Activated CD4-positive, alpha-beta T cell treated with anti-CD3 and anti-CD28 coated beads for 1 hour (primary cell): ENCODE measurements at places on chromosomes 2 and 18.

- DNase-seq: no peak
These were observed 1348.6 kb upstream of the ACVR2A start for GRCh38 chr2:146496248-146496647.

GRCh38 chr2:200635251-200635650 is 49.4 kb downstream of the AOX1 start:
- no peak for DNase-seq

DNA sequence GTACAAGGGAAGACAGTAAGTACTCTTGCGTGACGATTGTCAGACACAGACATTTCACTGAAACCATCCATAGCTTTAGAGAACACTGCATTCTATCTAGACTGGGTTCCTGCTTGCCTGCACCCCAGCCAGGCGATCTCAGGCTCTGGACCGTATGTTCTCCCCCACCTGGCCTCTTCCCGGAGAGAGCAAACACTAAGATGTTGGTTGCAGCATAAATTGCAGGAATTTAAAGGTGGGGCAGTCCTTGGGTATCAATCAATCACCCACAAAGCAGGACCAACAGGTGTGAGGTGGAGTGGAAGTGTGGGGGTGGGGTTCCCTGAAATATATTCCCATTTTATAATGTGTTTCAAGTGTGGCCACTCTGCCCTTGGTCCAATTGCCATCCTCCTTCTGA is 103.6 kb upstream of the TGFA start:
- DNase-seq: no peak

GRCh38 chr2:240739797-240740196 is 48.1 kb downstream of the AQP12A start:
- DNase-seq: no peak

- DNase-seq: no peak
These were observed 85.8 kb upstream of the NDUFV2 start for GRCh38 chr18:9016633-9017166.

GRCh38 chr2:160392201-160392600 is 101.4 kb downstream of the RBMS1 start:
- no peak for DNase-seq

DNA sequence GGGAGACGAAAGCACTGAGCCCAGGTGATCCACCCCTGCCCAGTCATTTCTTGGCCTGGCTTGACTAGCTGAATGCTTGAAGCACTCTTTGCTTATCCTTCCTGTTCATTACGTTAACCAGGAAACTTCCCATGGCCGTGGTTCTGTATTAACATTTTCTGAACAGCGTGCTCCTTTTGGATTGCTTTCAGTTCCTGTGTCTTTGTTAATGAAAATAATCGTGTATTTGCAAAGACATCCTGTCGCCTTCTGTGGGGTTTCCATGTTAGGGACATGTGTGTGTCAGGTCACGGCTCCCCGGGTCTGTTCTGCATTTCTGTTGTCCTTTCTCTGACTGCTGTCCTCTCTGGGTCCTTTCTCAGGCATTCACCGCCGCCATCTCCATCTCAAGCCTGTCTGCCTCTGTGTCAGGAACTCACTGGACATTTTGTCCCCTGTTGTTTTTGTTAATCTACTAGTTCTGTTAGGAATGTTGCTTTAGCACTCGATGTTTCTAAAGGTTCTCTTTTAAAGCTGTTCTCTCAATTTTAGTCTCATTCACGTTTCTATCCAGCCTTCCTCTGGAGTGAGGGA is 434.1 kb upstream of the HS6ST1 start:
- no peak for DNase-seq

DNA sequence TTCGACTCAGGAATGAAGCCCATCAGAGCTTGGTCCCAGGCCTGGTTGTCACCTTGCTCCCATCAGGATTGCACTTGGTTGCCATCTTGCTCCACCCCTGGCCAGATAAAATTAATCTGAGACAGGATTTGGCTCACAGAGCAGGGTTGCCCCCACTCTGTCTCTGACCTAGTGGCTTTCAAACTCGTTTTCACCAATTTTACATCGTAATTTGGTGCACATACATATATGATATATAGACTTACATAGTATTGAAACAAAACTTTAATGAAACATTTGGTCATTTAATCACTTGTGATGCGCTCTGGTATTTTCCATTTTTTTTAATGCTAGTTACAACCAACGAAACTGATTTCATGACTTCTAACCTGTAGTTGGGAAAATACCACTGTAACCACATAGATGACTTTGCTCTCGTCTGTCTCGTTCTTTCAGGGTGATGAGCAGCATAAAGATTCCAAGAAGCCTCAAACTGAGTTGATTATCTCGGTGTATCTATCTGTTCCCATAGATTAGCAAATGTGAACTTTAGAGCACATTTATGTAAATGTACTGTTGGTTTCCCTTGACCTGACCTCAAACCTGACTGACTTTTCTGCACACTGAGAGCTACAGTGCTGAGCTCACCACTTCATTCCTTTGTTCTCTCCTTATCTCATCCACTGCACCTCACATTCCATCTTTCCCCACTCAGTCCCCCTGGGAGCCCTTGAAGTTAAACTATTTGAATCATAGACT is 30.5 kb upstream of the PLB1 start:
- DNase-seq: no peak

- DNase-seq: no peak
These were observed 111.3 kb upstream of the CREB1 start for GRCh38 chr2:207418419-207418818.

GRCh38 chr2:4903656-4904348 is 788.4 kb upstream of the SOX11 start:
- no peak for DNase-seq
